ENCODE measurements at places on chromosomes 3 and 15.

DNA sequence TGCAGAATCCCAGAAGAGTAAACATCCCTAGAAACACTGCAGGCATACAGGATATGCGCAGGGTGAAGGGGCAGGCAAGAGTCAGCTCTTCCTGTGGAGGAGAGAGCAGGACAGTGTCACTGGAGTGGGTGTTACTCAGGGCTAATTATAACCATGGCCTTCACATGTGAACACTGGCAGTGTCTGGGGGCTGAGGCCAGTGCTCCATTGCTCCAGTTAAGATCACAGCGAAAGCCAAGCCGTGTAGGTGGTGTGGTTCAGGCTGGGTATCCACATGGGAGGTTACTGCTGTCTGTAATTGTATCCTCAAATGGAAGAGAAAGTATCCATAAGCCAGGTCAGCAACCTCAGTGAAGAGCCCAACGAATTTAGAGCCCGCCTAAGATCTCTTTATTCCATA lies 84.6 kb downstream of the MESD start:
- DNase-seq, result no peak

- no peak for DNase-seq
These were observed 302.7 kb downstream of the AGBL1 start for GRCh38 chr15:86382341-86382740.

DNA sequence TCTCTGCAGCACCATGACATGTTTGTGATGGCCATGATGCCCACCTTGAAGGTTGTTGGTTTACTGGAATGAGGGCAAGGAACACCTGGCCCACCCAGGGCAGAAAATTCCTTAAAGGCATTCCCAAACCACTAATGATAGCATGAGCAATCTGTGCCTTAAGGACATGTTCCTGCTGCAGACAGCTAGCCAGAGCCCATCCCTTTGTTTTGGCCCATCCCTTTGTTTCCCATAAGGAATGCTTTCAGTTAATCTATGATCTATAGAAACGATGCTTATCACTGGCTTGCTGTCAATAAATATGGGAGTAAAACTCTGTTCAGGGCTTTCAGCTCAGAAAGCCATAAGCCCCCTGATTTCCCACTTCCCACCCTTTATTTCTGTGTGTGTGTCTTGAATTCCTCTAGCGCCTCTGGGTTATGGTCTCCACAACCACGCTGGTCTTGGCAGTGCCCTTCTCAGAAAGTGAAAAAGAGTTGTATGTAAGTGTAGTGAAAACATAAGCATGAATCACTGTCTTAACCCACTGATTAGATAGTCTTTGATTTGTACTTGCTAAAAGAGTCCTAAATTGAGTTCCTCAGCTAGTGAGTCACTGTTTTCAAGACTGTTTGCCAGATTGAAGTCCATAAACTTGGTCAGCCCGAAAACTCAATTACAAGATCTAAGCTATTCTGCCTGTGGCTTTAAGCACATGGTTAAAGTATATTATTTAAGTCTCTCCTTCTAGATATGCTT lies 19.0 kb upstream of the CCR2 start:
- no peak for DNase-seq

GRCh38 chr3:190183121-190183520 lies 62.4 kb upstream of the P3H2 start:
- no peak for DNase-seq

DNA sequence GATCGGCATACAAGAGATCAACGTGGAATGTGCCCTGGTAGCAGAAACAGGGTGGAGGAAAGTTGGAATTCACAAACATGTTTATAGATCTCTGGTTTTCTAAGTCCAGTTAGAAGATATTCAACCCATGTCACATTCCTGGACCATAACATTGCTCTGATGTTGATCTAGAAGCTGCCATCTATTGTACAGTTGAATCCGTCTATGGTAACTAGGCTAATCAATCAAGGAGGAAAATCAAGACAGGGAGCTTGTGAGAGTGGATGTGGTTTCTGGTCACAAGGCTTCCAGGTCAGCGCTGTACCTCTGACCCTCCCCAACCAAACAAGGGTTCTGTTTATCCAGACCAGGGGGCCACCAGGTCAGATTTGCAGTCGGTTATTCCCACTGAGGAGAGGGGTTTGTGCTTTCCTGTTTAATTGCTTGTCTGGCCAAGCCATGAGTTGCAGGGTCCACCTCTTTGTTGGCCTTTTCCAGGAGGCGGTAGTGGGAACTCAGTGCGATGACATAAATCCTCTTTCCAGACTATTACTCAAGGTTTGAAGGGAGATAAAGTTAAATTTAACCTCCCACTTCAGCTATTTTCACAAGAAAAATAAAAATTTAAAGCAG lies 130.3 kb downstream of the SLCO3A1 start:
- no peak for DNase-seq

DNA sequence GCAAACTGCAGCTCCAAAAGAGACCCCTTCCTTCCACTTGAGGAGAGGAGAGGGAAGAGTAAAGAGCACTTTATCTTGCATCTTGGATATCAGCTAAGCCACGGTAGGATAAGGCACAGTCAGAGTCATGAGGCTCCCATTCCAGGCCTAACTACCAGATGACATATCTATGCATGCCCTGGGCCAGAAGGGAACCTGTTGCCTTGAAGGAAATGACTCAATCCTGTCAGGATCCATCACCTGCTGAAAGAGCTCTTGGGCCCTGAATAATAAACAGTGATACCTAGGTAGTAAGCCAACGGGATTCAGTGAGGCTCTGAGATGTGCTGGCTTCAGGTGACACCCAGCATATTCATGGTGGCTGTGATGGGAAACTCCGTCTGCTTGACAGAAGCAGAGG lies 118.5 kb upstream of the EPHA3 start:
- DNase-seq, result no peak

DNA sequence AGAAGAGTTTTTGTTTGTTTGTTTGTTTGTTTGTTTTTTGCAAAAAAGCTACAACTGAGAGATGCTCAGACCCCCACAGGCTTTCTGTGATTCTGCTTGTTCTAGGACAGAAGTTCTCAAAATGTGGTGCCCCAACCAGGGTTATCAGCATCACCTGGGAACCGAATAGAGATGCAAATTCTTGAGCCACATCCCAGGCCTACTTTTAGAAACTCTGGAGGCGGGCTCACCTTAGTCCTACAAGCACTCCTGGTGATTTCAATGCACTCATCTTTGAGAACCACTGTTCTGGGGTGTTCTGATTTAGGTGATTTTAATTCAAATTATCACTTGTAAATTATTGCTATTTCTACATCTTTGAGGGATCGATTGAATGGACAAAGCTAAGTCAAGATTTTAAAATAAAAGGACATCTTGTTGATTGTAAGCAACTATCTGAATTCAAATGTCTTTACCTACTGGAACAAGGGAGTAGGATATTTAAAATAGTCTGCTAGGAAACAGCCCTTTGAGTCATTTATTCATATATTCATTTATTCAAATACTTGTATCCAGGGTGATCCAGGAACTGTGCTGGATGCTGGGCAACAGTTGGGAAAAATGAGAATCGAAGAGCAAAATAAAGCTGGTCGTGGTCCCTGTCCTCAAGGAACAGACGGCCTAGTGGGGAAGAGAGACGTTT lies 44.7 kb upstream of the CADPS start:
- DNase-seq, result no peak

GRCh38 chr3:106341087-106341486 lies 472.3 kb upstream of the CBLB start:
- no peak for DNase-seq
